ENCODE measurements at places on chromosomes 5 and 9.

DNA sequence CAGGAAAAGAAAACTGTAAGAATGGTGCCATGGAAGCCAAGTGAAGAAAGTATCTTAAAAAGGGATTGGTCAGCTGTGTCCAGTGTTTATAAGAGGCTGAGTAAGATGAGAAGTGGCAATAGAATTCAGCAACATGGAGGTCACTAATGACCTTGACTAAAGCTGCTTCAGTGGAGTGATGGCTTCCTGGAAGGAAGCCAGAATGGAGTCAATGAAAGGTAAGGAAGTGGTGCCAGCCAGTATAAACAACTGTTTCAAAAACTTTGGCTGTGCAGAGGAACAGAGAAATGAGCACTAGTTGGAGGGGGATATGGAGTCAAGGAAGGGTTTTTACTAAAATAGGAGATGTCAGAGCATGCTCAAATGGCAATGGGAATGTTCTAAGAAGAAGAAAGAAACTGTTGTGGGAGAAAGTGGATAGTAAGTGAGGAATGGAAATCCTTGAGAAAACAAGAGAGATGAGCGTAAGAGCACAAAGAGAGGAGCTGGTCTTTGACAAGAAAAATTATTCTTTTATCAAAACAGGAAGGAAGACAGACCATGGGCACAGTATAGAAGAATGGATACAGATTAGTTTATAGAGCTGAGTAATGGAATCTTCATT lies 11.1 kb upstream of the NRG2 start:
- no peak for DNase-seq

DNA sequence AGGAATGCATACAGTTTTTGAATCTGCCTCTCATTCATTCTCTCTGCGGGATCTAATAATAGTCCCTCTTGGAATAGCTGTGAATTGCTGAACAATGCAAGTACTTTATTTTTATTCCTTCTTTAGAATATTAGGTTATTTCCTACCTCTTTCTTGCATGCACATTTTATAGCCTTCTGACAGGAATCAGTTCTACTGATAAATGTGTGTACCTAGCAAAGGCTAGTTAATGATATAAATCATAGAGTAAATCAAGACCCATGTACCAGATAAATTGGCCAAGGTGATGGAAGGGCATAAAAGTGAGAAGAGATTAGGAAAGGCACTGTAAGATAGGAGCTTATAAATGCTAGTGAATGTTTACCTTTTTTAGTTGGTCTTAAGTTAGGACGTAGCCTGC lies 19.2 kb upstream of the UGCG start:
- DNase-seq: no peak

- no peak for DNase-seq
Measured at GRCh38 chr5:41790038-41790776, 80.0 kb downstream of the OXCT1 start.

DNA sequence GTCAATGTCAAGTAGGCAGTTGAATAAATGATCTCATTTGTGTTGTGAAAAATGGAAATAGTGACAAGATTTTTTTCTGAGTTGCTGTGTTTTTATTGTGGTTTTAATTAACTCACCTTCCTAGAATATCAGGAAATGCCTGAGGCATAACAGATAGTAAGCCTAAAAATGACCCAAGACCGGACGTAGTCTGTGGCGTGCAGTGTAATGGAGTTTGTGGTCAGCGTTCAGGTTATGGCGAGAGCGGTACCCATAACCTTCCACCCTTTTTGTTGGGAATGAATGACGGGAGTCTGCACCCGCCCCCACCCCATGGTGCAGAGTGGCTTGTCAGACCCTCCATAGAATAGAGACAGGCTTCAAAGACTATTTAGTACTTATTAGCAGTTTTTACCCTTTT lies 119.3 kb downstream of the GALNT10 start:
- DNase-seq: no peak

GRCh38 chr9:70413464-70413798 lies 1.0 kb downstream of the KLF9 start:
- DNase-seq: peak; percentile 68

DNA sequence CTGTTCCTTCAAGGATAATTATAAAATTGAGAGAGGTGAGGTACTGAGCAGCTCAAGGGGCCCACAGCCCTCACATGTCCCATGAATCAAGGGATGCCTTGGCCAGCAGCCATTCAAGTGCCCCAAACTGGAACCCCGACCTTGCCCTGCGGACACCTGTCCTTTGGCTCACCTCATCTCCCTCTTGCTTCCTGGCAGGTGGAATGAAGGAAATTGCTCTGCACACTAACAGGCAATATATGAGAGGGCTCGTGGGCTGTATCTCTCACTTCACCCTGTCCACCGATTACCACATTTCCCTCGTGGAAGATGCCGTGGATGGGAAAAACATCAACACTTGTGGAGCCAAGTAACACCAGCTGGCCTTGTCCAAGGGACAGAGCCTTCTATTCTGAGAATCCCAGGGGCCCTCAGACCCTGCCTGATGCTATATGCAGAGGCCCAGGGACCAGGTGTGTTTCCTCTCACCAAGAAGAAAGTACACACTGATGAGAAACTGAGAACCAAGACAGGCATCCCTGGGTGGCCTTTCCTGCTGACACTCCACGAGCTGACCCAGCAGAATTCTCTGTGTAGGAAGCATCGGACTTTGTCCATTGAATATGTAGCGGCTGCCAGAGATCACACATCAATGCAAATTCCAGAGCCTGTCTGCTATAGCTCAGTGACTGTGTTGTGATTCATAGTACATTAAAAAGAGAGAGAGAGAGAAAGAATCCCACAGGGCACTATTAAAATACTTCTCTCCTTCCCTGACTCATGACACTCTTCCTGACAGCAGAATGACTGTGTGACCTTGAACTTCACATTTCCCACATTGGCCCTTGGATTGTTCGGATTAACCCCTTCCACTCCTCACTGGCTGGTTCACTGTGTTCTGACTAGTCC lies 92.6 kb downstream of the LIFR start:
- DNase-seq: no peak

DNA sequence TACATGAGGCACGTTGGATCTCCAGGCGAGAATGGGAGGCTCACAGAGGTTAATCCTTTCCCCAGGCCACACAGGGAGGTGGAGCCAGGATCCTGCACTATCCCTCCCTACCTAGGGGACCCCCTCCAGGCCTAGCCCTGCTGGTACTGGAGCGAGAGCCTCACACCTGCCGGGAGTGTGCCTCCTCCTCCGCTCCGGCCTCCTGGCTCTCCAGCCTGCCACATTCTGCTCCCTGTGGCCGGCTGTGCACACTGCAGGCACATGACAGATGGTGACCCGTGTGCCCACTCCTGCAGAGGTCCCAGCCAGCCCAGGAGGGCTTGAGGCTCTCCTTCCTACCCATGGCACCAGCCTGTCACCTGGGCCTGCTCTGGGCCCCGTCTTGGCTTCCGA lies 93.4 kb downstream of the RXRA start:
- no peak for DNase-seq

DNA sequence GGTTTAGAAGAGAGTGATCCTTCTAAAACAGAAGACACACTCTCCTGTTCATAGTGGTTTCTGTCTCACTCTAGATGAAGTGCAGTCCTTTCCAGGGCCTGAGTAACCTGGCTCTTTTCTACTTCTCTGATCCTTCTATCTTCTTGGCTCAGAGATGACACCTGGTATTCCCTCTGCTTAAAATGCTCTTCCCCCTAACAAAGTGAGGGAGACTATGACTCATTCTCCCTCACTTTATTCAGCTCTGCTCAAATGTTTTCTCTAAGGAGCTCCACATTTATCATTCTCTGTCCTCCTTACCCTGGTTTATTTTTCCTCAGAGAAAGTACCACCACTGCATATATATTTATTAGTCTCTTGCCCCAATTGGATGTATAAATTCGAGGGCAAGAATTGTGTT lies 24.6 kb downstream of the TUT7 start:
- DNase-seq: no peak

GRCh38 chr5:142395334-142395733 lies 70.5 kb upstream of the SPRY4 start:
- DNase-seq: no peak

DNA sequence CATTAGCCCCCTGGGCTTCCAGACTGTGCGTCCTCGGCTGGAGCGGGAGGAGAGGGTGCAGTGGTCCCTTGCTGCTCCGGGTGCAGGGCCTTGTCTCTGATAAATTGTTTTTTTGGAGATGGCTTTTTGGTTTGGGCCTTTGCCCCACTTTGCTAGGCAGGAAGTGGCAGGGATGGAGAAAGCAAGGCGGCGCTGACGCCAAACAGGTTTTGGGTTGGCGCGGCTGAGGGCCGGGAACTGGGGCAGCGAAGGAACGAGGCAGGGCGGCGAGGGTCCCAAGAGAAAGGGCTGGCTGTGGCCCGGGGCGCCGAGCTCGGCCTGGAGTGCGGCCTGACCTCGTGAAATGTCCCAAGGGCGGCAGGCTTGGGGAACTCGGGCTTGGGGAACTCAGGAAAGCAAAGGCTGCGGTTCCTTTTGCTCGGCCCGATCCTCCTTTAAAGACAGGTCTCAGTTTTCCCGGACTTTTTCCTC lies 4.1 kb downstream of the LHX2 start:
- DNase-seq: no peak

- DNase-seq: no peak
Measured at GRCh38 chr5:140996060-140996459, 29.8 kb downstream of the PCDHAC2 start.

GRCh38 chr5:135571066-135571609 lies 7.7 kb downstream of the CXCL14 start:
- DNase-seq: no peak

DNA sequence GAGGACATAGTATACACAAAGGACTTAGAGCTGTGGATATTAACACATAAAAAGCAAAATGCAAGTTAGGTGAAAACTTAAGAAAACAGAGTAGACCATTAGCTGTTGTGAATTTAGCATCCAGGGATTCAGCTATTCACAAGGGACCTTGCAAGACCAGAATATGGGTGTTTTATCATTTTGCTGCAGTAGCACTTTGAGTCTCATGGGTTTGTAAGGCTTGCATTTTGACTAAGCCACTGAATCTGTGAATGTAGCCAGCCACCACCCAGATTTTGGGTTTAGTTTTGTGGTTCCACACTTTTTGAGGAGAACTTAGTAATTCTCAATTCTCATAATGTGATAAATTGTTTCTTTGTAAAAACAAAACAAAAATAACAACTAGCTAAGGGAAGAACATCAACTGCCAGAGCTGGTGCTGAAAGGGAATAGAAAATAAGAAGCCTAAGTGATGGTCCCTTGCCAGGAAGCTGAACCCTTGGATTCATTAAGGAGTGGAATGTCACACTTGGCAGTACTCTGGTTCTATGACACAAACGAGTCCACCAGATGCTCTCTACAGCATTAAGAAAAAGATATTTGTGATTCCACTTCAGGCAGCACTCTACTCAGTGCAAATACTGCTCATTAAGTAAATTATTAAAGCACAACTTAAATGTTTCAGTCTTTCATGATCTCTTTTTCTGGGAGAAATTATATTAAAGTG lies 557.4 kb upstream of the ZNF462 start:
- no peak for DNase-seq

DNA sequence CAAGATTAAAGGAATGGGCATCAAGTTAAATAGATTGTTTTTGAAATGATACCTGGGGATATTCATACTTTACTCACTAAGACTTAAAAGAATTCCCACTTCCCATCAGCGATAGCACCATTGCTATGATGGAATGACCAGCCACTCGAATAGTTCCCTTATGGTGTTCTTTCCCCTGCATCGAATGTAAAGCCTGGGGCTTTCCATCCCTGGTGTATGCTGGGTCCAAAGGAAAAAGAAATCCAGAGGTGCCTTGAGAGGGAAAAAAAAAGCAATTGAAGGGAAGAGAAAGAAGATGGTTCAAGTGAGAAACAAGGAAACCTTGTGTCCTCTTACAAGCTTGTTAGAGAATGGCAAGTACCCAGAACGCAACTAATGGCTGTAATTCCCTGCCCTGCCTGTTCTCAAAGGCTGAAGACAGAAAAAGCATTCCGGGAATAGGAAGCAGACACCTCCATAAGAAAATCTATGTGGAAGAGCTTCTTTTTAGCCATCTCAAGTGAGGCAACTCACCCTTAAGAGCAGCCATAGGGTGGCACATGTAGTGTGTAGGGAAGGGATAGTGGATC lies 351.1 kb upstream of the DAB2 start:
- DNase-seq: no peak

DNA sequence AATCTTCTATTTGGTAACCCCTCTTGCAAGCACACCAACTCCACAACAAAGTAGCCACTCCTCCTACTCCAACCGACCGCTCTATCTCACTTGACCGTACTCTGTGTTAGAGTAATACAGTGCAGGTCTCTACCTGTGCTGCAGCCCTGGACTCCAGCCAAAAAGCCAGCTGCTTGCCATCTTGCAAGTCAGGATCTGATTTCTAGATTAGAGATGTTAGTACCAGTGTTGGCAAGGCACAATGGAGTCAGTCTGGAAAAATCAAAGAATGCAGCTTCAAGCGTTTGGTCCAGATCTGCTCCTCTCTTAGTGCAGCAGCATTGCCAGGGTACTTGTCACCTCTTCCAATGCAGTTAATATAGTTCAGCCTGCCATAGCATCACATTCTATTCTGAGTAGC lies 477.6 kb downstream of the ZSWIM6 start:
- DNase-seq: no peak

DNA sequence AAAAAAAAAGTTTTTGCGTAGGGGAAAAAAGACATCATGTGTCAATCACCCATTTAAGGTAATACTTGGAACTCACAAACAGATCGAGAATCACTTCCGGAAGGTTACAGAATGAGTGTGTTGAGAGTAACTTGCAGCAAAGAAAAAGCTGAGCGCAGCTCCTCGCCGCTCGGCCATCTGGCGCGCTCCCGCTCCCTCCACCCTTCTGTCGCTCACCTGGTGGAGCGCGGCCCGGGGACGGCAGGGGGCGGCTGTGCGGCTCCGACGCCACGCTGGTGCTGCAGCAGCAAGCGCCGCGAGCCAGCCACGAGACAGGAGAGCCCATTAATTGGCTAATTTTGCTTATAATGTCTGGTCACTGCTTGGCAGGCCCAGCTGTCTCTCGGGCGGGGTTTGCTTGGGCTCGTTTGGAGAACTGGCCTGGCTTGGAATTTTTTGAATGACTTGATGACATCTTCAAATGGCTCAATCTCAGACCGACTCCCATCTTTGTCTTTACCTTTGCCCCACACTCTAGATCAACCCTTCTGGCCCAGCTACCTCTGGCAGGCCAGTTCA lies 601.8 kb downstream of the CCDC171 start:
- DNase-seq: peak; percentile 22

GRCh38 chr5:154755361-154756008 lies at the start of gene LARP1:
Gene LARP1, plus strand, starts transcription at chr5:154755377. Its CDS starts 381 bp downstream, at chr5:154755758.
- DNase-seq: no peak

DNA sequence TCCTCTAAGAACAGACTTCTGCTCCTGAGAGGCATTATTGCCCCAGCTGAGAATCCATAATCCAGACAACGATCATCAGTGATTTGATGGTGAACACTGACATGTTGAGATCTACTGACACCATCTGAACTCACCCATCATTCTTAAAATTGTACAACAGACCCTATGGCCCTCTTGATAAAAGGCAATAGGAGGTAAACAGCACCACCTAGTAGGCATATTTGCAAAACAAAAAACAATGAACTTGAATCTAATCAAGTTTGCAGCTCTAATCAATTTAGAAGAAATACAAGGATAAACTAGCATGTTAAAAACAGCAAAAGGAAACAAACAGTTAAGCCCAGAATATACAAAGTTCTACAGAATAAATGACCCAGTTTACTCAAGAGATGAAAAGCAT lies 89.6 kb downstream of the SFXN1 start:
- no peak for DNase-seq

Measured in stimulated activated CD4-positive, alpha-beta T cell treated with anti-CD3 and anti-CD28 coated beads, Interleukin-4, amount 100 ng/mL, for 1 hour (primary cell).